ENCODE measurements at places on chromosomes 11 and 22.

GRCh38 chr11:75719340-75720239, 2.0 kb downstream of the MOGAT2 start:
- no peak for DNase-seq

DNA sequence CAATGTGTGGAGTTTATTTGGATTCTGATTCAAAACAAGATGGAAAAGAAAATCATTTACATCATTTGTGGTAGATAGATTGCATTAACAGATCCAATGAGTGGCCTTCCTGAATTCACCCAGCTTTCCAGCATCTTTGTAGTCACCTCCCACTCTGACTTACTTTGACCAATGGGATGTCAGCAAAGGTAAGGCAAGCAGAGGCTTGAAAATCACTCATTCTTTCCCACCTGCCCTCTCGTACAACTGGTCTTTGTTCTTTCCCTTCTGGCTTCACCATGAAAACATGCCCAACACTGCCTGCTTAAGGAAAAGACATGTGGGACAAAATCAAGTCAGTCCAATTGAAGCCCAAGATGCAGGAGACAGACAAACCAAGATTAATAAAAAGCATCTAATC, 202.1 kb downstream of the TTC28 start:
- no peak for DNase-seq

DNA sequence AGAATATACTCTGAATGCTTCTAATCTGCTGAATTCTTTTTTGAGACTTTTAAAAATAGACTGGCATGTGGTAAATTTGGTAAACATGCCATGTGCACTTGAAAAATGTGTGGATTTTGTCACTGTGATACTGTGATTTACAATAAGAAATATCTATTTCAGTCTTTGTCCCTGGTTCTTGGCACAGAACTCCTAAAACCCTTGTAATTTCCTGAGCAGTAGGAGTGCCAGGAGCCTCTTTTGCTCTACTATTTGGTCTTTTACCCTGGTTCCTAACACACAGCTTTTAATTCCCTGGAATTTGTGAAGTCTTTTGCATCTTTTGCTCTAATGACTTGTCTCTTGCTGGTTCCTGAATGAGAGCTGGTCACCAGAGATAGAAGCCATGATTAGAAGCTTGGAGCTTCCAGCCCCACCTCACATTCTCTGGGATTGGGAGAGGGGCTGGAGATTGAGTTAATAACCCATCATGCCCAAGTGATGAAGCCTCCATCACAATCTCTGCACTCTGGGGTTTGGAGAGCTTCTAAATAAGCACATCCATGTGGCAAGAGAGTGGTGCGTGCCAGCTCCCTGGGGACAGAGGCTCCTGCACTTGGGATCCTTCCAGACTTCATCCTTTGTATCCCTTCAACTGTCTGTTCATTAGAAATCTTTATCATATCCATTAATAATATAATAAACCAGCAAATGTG, 27.2 kb upstream of the SYT13 start:
- no peak for DNase-seq

- peak; percentile 83 for DNase-seq
Observed at GRCh38 chr11:10878408-10879214, 20.8 kb upstream of the ZBED5 start.

GRCh38 chr22:45163099-45163450, 650 bp upstream of the NUP50 start:
- DNase-seq: peak; percentile 53

DNA sequence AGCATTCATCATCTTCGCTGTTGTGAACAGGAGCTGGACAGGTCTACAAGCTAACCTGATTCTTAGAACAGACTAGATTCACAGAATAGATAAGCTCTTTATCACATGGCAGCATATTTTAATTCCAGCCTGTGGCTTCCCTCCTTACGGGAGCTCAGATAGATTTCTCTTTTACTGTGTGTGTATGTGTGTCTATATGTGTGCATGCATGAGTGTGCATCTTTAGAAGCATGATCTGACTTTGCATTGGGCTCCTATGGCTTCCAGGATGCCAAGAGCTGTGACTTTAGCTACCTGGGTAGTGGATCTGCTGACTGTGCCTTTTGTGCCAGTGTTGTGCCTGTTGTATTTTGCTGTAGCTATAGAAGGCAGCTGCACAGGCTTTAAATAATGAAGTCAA, 44.3 kb downstream of the ZNRF3 start:
- no peak for DNase-seq

DNA sequence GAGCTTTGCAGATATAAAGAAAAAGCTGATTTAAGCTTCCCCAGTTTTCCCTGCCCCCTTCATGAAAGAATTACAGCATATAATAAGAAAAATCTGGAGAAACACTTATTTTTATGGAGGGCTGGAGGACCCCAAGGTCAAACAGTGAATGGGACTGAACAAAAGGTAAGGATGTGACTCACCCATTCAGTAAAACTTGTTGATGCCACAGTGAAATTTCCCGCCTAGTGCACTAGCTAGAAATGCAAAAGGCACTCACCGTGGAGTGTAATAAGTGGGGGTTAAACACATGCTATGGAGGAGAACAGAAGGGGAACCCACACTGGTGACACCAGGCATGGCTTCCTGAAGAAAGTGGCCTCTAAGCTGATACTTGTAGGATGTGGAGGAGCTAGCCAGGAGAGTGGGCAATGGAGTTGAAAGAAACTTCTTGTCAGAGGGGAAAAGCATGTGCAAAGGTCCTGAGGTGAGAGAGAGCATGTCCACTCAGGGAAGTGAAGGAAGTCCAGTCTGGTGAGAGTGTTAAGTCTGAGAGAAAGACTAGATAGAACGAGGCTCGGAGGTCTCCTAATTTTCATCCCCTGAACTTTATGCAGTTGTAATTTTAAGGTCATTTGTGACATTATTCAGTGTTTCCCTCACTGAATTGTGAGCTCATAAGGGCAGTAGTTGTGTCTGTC, 77.1 kb downstream of the MIAT start:
- DNase-seq: no peak

DNA sequence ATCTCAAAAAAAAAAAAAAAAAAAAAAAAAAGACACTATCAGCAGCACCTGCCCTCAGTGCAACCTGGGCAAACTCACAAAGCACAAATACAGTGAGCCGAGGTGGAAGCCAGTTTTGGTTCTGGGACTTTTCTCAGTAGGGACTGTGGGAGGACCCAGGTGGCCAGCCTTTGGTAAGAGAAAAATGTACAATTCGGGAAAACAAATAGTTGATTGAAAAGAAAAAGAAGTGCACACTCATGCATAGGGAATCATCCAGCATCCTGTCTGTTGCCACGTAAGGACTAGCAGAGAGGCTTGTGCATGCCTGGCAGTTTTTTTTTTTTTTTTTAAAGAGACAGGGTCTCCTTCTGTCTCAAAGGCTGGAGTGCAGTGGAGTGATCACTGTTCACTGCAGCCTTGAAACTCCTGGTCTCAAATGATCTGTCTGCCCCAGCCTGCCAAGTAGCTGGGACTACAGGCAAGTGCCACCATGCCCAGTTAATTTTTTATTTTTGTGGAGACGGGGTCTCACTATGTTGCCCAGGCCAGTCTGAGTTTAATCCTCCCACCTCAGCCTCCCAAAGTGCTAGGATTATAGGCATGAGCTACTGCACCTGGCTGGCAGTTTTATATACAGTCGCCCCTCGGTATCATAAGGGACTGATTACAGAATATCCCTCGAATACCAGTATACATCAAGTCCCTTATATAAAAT, 36.7 kb downstream of the TPST2 start:
- peak; percentile 84 for DNase-seq

GRCh38 chr22:43275545-43276317, 67.4 kb downstream of the SCUBE1 start:
- DNase-seq: peak; percentile 61

GRCh38 chr22:45686836-45687235, 15.2 kb downstream of the ATXN10 start:
- peak; percentile 58 for DNase-seq

DNA sequence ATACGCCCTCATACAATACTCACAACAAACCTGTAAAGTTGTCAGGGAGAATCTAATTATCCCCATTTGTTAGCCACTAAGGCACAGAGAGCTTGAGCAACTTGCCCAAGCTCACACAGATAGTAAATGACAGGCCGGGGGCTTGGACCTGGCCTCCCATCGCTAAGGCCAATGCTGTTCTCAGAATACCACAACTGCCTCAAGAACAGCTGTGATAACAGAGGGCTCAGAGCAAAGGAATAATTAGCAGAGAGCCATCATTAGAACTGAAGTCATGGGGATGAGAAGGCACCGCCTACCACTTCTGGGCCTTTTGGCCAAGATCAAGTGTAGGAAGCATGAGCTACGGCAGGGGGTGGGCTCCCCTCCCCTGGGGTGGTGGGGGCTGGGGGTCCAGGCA, 98.6 kb downstream of the FEZ1 start:
- no peak for DNase-seq

GRCh38 chr11:35248558-35249323, 109.8 kb downstream of the CD44 start:
- DNase-seq: no peak

DNA sequence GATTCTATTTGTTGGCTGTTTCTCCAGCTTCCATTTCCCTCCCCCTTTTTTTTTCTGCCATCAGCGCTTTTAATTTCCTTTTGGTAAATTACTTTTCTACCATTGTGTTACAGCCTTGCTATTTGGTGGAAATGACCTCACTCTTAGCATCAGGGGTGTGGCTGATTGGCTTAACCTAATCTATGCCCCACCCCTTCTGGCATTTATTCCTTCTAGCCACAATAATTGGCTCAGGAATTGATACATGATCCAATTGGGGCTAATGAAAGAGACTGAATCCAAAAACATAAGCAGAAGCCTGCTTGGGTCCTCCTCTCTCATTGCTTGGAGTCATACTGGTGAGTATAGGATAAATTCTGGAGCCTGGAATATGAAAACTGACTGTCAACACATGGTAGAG, 402.4 kb upstream of the LRRC4C start:
- no peak for DNase-seq

All from fibroblast of mammary gland (primary cell).